ENCODE measurements at places on chromosomes 6 and 20. TPM values are rescaled to one million over a fixed set of nuclear protein-coding genes. Genes with fewer than 3 reads are reported as not detected.
A peak's percentile ranks its signal among the peaks of the same experiment; 100 is the strongest.

Gene PSMB9
- 9.0 TPM for total RNA-seq

DNA sequence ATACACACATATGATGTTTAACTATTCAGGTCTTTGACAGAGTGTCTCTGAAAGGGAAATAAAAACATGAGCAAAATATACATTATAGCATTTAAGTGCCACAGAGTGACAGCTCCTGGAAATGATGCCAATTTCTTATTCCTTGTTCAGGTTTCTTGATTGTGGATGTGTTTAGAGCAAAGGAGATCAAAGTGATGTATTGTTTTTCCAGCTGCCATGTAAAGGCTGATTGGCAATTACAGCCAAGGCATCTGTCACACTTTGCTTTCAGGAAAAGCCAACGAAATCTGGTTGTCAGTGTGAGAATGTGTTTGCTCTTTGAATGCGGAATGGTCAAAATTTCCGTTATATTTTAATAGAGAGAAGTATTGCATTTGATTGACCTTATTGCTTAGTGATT, 347.8 kb upstream of the FLRT3 start:
- H3K27me3 ChIP-seq, result no peaks in the 10 kb centered on the region
- H3K4me3 ChIP-seq, result no peak overlapping the region
- no peaks in the 10 kb centered on the region for H3K36me3 ChIP-seq
- no peaks in the 10 kb centered on the region for H3K4me1 ChIP-seq

Gene TBXT
- not detected for total RNA-seq

- peak; percentile 79 for DNase-seq
- H3K36me3 ChIP-seq, result no peaks in the 10 kb centered on the region
- H3K4me1 ChIP-seq, result peaks cover 5% of the 10 kb centered on the region
- H3K27me3 ChIP-seq, result no peaks in the 10 kb centered on the region
These were observed 7.7 kb upstream of the SMIM13 start for GRCh38 chr6:11085758-11086435.
